ENCODE measurements at places on chromosomes 2 and 18.

GRCh38 chr2:235859651-235860050 is 308.5 kb downstream of the GBX2 start:
- no peak for DNase-seq

- DNase-seq, result no peak
Observed at GRCh38 chr2:112680666-112681101, 34.9 kb downstream of the SLC20A1 start.

GRCh38 chr2:215020283-215020682 is 118.1 kb downstream of the ABCA12 start:
- DNase-seq, result no peak

DNA sequence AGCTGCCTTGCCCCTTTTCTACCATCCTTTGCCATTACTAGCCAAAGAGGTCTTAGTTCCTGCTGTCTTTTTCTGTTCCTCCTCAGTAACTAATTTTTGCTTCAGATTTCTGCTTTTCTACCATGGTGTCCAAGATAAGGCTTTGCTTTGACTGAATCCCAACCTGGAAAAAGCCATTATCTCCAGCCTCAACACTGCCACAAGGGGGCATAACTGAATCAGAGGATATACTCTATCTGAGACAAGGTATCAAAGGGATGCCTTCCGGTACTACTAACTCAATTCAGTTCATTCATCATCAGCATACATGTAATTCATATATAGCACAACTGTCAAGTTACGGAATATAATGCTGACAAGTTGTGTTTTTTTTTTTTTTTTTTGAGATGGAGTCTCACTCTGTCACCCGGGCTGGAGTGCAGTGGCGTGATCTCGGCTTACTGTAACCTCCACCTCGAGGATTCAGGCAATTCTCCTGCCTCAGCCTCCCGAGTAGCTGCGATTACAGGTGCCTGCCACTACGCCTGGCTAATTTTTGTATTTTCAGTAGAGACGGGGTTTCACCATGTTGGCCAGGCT is 11.4 kb downstream of the OSGEPL1 start:
- DNase-seq, result no peak
